ENCODE measurements at places on chromosomes 3 and 15.

- peak; percentile 1 for DNase-seq
Measured at GRCh38 chr3:29245441-29245840, 35.4 kb upstream of the RBMS3 start.

DNA sequence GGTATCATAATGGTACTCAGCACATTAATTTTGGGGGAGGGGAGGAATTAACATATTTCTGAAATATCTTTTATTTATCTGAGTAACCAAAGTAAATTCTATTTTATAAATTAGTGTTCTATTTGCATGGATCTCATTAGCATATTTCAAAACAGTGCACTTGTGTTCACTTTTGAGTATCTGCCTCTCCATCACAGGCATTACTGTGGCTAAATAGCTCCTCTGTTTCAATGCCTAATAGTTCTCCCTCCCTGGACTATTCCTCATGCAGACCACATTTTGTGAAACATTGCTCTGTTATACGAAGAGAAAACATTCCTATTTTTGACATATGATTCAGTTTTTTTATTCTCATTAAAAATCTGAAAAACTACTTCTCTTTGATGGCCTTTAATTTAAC is 1127.8 kb downstream of the TUSC7 start:
- DNase-seq: no peak

DNA sequence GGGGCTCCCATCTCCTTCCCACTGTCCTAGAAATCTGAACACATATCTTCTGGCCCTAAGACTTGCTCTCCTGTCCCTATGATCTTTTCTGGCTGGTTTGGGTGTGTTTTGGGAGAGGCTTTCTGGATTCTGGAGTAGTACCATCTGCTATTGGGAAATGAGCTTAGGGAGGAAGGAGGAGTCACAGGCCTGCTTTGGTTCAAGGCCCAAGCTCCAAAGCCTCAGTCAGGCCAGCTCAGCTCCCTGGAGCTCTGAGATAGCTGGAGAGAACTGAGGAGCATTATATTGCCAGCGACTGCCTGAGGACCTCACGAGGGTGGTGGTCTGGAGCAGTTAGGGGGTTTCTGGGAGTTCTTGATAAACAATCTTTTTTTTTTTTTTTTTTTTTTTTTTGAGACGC is 18.7 kb downstream of the RASGRF1 start:
- no peak for DNase-seq

DNA sequence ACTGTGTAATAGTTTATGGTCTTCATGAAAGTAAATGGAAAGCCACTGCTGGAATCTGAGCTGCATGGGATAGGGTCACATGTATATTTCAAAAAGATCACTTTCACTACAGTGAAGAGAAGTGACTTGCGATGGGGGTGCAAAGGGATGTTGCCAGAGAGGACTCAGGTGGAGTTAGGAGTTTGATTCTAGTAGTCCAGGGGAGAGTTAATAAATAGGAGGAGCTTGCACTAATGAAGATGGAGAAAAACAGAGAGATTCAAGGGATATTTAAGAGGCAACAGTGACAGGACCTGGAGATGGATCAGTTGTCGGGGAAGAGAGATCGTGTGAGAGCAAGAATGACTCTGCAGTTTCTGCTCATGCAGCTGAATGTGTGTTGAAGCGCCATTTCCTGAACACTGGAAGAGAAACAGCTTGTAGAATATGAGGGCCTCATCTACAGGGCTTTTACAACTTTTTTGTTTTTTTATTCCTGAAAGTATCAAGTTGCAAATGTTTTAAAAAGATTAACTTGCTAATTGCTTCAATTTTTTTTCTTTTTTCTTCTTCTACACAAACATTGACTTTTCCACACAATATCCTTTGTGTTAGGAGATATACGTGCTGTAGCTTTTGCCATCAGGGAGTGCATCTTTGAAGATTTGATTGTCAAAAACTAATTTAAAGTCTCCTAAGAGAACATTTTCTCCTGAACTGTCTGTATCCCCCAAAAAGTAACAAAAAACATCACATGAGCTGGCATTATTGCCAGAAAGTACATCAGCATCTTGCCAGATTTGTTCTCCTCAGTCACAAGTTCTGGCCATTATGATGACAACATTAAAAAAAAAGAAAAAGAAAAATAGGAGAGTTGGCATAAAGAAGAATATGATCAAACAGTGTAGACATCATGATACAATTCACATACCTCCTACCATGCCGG is 37.5 kb downstream of the SETMAR start:
- no peak for DNase-seq

GRCh38 chr15:80266113-80266512 is 14.1 kb upstream of the CTXND1 start:
- DNase-seq: no peak

DNA sequence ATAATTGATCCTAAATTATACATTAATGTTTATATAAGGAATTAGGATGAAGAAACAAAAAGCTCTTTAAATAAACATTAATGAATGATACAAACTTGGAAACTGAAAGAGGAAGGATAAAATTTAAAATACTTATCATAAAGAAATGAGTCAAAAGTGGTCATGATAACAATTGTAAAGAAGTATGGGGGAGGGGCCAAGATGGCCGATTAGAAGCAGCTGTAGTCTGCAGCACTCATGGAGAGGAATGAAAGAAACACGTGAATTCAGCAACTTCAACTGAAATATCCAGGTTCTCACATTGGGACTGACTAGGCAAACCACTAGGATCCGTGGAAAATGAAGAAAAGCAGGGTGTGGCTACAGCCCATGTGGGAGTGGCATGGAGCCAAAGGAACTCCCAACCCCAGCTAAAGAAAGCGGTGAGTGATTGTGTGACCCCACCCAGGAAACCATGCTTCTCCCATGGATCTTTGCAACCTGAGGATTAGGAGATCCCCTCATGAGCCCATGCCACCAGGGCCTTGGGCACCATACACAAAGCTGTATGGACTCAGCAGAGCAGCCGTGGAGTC is 13.1 kb upstream of the CP start:
- DNase-seq: peak; percentile 40

DNA sequence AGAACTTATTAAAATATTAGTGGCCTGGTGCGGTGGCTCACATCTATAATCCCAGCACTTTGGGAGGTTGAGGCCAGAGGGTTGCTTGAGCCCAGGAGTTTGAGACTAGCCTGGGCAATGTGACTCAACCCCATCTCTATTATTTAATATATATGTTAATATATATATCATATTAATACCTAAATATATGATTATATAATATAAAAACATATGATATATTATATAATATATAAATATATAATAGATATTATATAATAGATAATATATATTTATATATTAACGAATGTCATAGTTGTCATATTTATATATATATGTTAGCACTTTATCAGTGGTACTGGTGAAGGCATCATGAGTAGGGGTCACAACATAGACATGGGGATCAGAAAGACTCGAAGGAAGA is 5.2 kb downstream of the HRG start:
- DNase-seq: no peak

- DNase-seq: no peak
Measured at GRCh38 chr3:155747286-155747945, 2.5 kb upstream of the PLCH1 start.

GRCh38 chr3:44400771-44401170 is 62.2 kb downstream of the TCAIM start:
- DNase-seq: no peak

DNA sequence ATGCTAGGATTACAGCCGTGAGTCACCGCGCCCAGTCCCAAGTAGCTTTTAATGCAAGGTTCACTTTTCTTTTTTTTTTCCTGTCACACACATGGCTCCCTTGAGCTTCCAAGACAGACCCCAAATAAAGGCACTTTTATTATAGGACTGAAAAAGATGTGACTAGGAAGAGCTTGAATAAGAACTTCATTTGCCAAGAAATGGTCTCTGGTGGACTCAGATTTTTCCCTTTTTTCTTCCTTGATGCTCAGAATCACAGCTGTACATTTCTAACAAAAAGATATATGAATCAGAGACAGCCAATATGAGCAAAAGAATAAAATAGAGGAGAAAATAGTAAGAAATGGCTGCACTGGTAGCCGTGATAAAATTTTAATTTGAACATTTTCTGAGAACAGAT is 337.2 kb downstream of the MAGI1 start:
- no peak for DNase-seq

- no peak for DNase-seq
Measured at GRCh38 chr15:25707656-25708365, 155.3 kb downstream of the ATP10A start.

DNA sequence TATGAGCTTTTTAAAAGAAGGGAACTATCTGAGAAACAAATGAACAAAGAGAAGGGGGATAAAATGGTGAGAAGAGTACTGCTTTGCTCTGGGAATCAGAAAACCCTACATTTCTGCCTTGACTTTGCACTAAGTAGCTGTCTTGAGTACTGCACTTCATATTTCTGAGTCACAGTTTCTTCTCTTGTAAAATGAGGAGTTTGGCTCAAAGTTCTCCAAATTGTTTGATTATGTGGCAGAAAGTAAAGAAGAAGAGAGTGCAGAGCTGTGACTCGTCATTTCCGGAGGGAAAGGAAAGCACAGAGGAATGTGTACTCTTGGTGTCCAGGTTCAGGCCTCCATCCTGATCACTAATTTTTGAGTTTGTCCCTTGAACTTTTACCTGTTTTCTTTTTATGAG is 54.7 kb downstream of the TP63 start:
- no peak for DNase-seq

DNA sequence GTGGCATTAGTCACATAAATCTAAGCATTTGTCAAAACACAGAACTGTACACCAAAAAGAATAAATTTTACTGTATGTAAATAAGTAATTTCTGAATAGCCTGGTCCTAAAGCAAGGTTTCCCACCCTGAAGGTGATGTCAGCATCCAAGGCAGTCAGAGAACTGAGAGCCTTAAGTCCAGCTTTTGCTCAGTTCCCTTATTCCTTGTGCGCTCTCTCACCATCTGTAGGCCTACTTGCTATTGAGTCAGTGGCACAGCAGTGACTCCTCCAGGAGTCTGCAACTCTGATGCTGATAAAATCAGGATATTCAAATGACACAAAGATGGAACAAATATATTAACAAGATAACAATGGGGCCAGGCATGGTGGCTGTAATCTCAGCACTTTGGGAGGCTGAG is 22.3 kb downstream of the VPS39 start:
- peak; percentile 73 for DNase-seq

DNA sequence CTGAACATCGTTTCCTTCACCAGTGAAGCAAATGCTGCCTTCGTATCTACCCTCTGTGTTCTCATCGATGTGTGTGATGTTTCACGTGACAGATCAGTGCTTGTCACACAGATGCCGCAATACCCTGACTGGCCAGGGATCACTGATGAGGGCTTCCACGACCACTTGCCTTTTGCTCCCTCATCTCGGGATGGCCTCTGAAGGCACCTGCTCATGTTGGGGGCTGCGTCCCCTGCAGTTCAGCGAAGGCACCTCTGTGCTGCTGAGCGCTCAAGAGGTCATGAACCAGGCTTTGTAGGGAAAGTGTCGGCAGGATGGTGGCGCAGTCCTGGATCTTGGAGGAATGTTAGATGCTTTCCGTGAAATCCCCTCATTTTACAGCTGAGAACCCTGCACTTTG is 79.2 kb upstream of the KLF13 start:
- DNase-seq: no peak

- peak; percentile 90 for DNase-seq
Measured at GRCh38 chr3:14261229-14261628, 82.6 kb downstream of the LSM3 start.

DNA sequence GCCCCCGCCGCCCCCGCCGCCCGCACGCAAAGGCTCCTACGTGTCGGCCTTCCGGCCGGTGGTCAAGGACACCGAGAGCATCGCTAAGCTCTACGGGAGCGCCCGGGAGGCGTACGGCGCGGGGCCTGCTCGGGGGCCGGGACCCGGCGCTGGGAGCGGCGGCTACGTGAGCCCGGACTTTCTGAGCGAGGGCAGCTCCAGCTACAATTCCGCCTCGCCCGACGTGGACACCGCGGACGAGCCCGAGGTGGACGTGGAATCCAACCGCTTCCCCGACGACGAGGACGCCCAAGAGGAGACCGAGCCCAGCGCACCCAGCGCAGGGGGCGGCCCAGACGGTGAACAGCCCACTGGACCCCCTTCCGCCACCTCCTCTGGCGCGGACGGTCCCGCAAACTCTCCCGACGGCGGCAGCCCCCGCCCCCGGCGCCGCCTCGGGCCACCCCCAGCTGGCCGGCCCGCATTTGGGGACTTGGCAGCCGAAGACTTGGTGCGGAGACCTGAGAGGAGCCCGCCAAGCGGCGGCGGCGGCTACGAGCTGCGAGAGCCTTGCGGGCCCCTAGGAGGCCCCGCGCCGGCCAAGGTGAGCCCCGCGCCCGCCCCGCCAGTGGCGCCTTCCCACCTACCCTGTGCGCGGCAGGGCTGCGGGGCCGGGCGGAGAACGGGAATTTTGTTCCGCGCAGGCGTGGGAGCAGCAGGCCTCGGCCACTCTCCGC is 2.4 kb downstream of the SKOR1 start:
- DNase-seq: no peak

- DNase-seq: no peak
Measured at GRCh38 chr3:133412183-133413132, 12.6 kb downstream of the BFSP2 start.

DNA sequence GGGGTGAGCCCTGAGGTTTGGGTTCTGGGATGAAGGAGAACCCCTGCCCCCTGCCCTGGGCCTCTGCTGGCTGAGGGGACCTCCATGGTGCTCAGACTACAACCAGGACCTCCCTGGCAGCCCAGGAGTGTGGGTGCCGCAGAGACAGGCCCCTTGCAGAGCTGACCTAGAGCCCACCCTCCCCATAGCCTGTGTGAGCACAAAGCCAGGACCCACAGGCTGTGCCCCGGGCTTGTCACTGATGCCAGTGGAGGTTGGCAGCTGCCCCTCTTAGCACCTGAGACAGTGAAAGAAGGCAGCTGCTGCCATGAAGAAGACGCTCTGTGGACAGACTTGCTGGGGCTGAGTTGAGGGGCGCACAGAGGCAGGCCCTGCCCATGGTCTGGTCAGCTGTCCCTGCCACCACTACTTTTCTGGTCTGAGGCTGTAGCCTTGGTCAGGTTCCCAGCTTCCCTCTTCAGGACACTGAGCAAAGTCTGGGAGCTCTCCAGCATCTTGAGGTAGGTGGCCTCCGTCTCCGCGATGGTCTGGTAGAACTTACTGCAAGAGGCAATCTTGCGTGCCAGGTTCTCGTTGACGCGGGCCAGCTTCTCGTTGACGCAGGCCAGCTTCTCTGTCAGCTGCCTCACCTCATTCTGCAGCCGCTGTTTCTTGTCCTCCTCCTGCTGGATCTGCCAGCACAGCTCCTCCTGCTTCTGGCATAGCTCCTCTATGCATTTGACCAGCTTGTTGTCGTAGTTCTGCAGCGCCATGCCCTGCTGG is 23.0 kb downstream of the USP4 start:
- no peak for DNase-seq

GRCh38 chr3:165814380-165814779 is 22.8 kb downstream of the BCHE start:
- DNase-seq: no peak

- peak; percentile 24 for DNase-seq
Measured at GRCh38 chr15:101689901-101690300, 34.4 kb downstream of the TARS3 start.

DNA sequence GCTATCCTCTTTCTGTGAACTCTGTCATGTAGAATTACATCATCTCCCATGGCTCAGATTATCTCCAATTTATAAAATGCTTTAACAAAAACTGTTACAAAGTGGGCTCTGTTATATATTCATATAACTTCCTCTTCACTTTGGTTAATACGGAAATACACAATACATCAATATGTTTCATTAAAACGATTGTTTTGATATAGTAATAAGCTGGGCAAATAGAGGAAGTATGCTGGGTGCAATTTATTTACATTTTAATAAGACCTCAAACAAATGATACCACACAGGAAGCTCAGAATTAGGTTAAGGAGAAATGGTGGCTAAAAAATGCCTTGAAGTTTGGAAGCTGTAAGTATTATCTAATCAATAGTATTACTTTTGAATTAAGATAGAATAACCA is 331.0 kb downstream of the ZBTB20 start:
- DNase-seq: no peak
